Stimulated activated CD4-positive, alpha-beta T cell treated with anti-CD3 and anti-CD28 coated beads, TNF-alpha, amount 100 ng/mL, for 24 hours (primary cell): ENCODE measurements at places on chromosomes 7 and 10.
A peak's percentile ranks its signal among the peaks of the same experiment; 100 is the strongest.

- DNase-seq: peak; percentile 31
Observed at GRCh38 chr10:6530211-6530840, 49.8 kb downstream of the PRKCQ start.

GRCh38 chr7:93933156-93933555 is 11.6 kb downstream of the GNG11 start:
- DNase-seq: no peak

GRCh38 chr10:110221044-110221720 is 13.8 kb downstream of the MXI1 start:
- no peak for DNase-seq

DNA sequence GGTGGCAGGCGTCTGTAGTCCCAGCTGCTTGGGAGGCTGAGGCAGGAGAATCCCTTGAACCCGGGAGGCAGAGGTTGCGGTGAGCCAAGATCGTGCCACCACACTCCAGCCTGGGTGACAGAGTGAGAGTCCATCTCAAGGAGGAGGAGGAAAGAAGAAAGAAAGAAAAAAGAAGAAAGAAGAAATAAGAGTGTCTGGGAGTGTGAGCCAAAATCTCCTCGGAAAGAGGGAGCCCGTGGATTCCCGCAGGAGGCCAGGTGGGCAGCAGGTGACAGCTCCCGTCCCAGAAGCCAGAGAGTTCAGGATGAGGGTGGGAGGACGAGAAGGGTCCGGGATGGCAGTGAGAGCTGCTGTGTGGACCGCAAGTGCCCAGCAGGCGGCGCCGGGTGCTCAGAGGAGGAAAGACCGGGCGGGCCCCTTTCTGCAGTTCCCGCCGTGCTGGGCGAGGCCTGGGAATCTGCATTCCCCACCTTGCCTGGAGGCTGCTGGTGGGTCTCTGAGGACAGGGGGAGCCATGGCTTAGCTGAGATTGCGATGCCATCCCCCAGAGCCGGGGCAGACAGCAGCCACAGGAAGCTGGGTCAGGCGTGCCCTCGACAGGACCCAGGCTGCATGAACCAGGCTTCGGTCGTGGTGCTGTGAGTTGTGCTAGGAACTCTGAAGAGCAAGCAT is 17.1 kb upstream of the AMZ1 start:
- DNase-seq: peak; percentile 71

DNA sequence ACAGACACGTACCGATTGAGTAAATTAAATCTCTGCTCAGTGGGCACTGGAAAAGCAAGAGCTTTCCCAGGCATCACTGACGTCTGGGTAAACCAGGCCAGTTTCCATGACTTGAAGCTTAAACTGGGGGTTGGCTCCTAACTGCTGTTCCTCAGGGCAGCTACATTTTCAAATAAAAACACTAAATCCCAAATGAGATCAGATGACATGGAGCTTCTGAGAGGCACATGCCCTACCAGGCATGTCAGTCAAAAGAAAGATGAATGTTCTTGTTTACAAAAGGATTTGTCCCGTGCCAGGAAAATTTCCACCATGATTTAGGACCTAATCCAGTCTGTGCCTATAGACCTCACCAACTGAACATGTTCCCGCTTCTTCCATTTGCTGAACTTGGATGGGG is 220.2 kb downstream of the KCNMA1 start:
- no peak for DNase-seq

DNA sequence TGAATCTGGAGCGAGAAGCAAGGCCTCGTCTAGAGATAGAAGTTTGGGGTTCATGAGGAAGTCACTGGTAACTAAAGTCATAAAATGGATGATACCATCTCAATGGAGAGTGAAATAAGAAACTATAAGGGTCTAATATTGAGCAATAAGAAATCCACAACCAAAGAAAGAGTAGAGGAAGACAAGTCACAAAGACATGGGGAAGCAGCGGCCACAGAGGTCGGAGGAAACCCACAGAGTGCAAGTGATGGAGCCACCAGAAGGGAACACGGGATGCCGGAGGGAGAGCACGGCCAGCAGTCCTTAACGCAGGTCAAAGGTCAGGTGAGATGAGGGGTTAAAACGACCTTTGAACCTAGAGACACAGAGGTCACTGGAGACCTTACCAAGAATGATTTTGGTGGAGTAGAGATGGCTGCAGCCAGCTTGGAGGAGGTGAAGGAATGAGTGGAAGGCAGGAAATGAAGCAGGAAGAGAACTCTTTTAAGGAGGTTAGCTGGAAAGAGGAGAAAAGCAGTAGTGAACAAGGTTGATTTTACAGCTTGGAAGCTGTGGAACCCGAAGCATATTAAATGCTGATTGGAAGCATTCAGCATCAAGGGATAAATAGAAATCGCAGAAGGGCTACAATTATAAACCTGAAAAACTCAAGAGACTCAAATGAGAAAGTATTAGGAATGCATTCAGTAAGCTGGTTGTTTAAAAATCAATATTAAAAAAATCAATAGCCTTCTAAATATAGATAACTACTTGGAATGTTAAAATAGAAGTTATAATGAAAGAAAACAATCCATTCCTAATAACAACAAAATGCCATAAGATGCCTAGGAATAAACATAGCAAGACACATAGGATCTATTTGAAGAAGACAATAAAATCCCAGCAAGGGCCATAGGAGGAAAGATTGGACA is 93.7 kb downstream of the SVOPL start:
- DNase-seq: no peak

- no peak for DNase-seq
Observed at GRCh38 chr10:99930731-99931550, 78.8 kb downstream of the DNMBP start.

- DNase-seq: no peak
Observed at GRCh38 chr7:101691822-101692384, 62.8 kb upstream of the MYL10 start.

- no peak for DNase-seq
Observed at GRCh38 chr10:14056610-14057332, 274.0 kb downstream of the FRMD4A start.

- DNase-seq: no peak
Observed at GRCh38 chr10:60870416-60870728, 73.6 kb downstream of the RHOBTB1 start.

DNA sequence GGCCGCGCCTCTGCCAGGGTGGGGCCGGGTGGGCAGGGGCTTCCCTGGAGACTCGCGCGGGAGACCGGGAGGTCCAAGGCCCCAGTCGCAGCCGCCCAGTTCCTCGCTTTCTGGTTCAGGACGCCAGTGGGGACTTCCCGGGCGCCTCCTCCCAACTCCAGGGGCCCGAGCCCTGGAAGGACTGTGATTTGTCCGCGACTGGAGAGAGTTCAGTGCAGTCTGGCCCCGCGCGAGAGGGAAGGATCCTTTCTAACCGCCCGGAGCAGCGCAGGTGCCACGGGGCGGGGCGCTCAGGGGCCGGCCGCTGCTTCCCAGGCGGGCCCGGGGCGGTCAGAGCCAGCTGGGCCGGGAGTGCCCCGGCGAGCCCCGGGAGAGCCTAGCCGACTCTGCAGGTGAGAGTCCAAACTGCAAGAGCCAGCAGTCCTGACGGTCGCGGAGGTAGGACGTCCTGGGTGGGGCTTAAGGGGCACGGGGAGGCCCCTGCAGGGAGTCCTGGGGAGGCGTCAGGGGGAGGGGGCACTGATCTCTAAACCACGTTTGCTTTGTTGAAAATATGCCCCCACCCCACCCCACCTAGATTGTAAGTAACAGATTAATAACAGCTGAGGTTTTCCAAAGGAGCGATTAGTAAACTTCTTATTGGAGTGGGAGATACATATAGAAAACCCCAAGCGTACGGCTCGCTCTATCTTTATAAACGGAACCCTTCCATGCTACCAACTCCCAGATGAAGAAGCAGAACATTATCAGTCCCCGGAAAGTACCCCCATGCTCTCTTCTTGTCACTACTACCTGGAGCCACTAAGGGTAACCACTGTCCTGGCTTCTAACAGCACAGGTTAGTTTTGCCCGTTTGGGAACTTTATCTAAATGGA is 8.2 kb downstream of the NKX2-3 start:
- DNase-seq: no peak
